Heart left ventricle (tissue), 16 donors: ENCODE measurements at places on chromosomes 3 and 15. TPM values are rescaled to one million over a fixed set of nuclear protein-coding genes. Genes with fewer than 3 reads are reported as not detected.

DNA sequence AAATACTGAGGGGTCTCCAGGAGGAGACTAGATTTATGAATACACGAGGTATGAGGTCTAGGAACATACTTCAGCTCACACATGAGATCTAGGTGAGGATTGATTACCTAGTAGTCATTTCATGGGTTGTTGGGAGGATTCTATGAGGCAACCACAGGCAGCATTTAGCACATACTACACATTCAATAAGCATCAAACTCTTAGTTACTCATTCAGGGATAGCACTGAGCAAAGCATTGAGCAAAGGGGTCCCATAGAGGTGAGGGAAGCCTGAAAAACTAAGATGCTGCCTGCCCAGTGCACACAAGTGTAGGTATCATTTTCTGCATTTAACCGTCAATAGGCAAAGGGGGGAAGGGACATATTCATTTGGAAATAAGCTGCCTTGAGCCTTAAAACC lies 4.5 kb downstream of the CCR5 start:
- no peaks in the 10 kb centered on the region for H3K27me3 ChIP-seq
- no peak for DNase-seq

- H3K36me3 ChIP-seq = no peaks in the 10 kb centered on the region
- H3K4me1 ChIP-seq = peaks cover 63% of the 10 kb centered on the region
- no peaks in the 10 kb centered on the region for H3K27me3 ChIP-seq
- DNase-seq = no peak
- peak overlapping the region; percentile 95 for H3K27ac ChIP-seq
- H3K4me3 ChIP-seq = peak overlapping the region; percentile 93
Measured at GRCh38 chr15:90099868-90100831, 2.1 kb downstream of the IDH2 start.

GRCh38 chr3:69058180-69058946 lies 6.2 kb upstream of the TMF1 start:
- no peak overlapping the region for H3K4me3 ChIP-seq
- no peaks in the 10 kb centered on the region for H3K4me1 ChIP-seq
- no peak for DNase-seq
- no peak overlapping the region for H3K27ac ChIP-seq
- H3K27me3 ChIP-seq = no peaks in the 10 kb centered on the region

HIGD2B gene
- polyA plus RNA-seq = not detected

ZNF662 gene
- 0.76 TPM for polyA plus RNA-seq
